ENCODE measurements at places on chromosomes 1 and 21.

GRCh38 chr1:234617986-234618736 lies 8.2 kb upstream of the IRF2BP2 start:
- DNase-seq, result no peak

- DNase-seq, result no peak
These were observed 266.3 kb downstream of the RHOU start for GRCh38 chr1:229001467-229002011.

GRCh38 chr1:172496678-172497077 lies 36.3 kb upstream of the SUCO start:
- no peak for DNase-seq

GRCh38 chr1:205472737-205473441 lies 17.0 kb upstream of the BLACAT1 start:
- DNase-seq, result no peak

- no peak for DNase-seq
These were observed 37.0 kb upstream of the CAMK1G start for GRCh38 chr1:209546390-209547085.

DNA sequence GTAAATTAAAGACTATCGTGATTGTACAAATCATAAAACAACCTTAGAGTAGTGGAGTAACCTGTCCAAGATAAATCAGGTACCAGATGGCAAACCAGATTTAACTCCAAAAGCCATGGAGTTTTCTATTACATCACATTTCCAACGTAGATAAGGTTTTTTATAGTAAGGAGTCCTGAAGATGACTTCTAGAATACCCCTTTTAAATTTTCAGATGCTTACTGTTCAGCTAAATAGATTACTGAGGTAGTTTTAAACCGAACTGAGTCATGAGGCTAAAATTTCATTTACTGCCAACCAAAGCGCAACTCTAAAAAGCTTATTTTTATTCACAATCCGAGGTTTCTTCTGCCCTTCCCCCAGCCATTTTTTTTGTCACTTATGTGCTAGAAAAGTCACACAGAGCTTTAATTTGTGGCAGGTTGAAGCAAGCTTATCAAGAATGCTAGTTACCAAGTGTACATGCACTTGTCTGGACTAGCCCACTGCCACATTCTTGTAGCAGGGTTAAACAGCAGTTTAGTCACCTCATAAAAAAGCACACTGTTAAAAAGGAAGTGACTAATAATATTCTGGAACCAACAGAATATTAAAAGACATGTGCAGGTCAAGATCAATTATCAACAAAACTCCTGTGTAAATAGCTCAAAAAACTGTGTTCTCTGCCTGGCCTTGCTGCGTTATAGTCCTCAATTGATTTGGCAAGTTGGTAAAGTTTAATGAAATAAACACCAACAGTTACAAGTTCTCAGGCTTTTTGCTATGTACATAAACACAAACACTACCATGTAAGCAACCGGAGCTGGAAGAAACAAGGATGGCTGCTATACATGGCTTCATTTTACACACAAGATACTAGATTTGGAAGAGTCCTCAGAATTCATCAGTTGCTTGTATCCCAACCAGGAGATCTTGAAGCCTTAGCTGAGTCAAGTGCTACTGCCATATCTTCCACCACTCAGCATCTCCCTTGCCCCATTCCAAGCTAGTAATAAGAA lies 180.3 kb upstream of the DMRTA2 start:
- DNase-seq, result no peak

GRCh38 chr1:15323351-15323988 lies 76.4 kb downstream of the FHAD1 start:
- no peak for DNase-seq

DNA sequence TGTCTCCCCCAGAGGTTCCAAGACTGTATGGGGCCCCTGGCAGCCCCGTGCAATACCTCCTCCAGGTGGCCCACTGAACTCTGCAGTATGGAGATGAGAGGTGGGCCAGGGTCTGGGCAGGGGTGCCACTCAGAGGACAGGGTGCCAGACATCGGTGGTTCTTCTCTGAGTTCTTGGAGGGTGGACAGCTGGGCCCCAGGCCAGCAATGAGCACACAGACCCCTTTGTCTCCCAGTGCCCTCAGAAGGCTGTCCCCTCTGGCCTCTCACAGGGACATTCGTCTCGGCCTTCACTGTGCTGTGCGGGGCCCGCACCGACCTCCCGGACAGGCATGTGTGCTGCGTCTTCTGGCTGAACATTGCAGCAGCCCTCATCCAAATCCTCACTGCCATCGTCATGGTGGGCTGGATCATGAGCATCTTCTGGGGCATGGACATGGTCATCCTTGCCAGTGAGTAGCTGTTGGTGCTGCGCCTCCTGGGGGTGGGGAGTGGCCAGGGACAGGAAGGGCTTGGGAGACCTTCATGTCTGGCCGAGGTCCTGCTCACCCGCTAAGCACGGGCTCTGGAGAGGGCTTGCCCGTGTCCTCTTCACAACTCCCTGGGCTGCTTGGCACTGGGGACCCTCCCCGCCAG lies 48.1 kb downstream of the STUM start:
- DNase-seq, result no peak

- no peak for DNase-seq
These were observed 33.1 kb downstream of the FOXO6 start for GRCh38 chr1:41394369-41394744.
